ENCODE measurements at places on chromosomes 12 and 14.

DNA sequence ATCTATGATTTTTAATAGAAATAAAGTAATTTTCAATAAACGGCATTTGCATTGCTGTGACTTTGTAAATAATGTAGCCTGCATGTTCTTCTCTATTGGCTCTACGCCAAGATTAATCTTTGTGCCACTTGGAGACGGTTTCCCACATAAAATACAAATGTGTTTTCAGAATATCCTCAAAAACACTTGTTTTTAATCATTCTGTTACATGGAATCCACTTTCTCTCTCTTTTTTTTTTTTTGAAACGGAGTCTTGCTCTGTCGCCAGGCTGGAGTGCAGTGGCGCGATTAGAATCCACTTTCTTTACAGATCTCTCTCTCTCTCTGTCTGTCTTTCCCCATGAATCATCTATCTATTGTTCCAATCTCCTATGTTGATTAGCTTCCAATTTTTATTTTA, 22.8 kb upstream of the SSPN start:
- DNase-seq = no peak

- no peak for DNase-seq
Observed at GRCh38 chr14:92560106-92560865, 46.7 kb downstream of the RIN3 start.

GRCh38 chr12:86826051-86826450, 569.9 kb upstream of the MGAT4C start:
- DNase-seq = no peak

DNA sequence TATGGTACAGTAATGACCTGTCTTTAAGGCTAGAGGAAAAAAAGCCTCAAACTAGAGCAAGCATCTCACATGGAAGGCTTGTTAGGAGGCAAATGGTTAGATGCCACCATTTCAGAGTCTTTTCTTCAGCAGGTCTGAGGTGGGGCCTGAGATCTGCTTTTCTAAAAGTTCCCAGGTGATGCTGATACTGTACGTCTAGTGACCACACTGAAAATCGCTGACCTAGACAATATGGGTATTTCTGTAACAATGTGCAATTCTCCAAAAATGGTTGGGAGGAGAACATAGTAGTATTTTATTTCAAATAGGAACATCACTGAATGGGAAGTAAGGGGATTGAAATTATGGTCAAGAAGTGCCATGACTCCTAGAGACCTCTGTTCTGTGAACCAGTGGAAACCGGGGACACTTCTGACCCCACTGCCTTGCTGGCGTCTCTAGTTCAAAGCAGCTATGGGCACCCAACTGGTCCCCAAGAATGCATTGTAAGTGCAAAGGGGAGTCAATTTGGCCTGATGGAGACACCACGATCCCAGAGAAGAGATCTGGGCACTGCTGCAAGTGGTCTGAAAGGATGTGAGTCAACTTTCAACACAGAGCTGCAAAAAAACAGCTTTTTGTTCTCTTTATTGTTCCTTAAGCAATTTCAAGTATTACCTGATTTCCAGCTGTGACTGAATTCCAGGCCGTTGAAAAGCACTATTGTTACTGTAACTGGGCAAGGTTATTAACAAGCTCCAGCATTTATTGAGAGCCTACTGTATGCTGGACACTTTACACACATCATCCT, 54.4 kb upstream of the PLEKHG7 start:
- DNase-seq = no peak

DNA sequence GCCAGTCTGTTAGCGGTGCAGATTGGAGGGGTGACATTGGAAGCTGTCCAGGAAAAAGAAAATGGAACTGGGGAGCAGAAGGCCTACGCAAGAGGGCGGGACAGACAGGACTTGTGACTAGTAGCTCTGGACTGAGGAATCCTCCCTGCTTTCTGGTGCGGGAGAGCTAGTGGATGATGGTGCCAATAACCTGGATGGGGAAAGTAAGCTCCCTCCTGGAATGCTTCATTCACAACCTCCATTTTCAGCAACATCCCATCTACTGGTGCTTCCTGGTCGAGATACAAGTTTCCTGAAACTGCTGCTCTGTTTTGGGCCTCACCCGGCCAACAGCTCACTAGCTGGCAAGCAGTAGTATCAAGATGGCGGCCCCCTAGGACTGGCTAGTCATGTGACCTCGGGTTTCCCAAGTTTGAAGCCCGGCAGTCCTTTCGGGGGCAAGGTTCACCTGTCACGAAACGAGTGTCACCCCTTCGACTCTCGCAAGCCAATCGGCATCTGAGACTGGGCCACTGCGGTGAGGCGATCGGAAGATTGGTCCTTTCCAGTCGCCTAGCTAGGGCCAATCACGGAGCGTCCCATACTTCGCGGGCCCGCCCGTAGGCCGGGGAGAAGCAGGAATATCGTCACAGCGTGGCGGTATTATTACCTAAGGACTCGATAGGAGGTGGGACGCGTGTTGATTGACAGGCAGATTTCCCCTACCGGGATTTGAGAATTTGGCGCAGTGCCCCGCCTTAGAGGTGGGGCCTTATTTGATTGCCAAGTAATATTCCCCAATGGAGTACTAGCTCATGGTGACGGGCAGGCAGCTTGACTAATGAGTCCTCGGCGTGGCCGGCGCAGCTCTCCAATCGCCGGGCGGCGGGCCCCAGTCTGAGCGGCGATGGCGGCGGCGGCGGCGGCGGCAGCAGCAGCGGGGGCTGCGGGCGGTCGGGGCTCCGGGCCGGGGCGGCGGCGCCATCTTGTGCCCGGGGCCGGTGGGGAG, at the start of gene PABPN1:
Gene PABPN1 (plus strand): TSS at position 874 of the 988 bp plus-strand sequence. CDS start 13 bp downstream, at position 887.
- peak; percentile 91 for DNase-seq

All from T-helper 9 cell (primary cell).